Astrocyte (in vitro differentiated cells and primary cell): ENCODE measurements at places on chromosomes 4 and X. TPM values are rescaled to one million over a fixed set of nuclear protein-coding genes. Genes with fewer than 3 reads are reported as not detected.

- peaks cover 18% of the 10 kb centered on the region for H3K27me3 ChIP-seq
- DNase-seq, result peak; percentile 21
- H3K27ac ChIP-seq, result no peak overlapping the region
- no peaks in the 10 kb centered on the region for H3K36me3 ChIP-seq
- peak overlapping the region; percentile 78 for H3K4me3 ChIP-seq
Measured at GRCh38 chr4:167233685-167234315, 494 bp downstream of the SPOCK3 start.

- H3K4me1 ChIP-seq, result no peaks in the 10 kb centered on the region
- no peak overlapping the region for H3K4me3 ChIP-seq
- no peaks in the 10 kb centered on the region for H3K36me3 ChIP-seq
- no peak overlapping the region for H3K27ac ChIP-seq
- H3K27me3 ChIP-seq, result peaks cover 15% of the 10 kb centered on the region
Measured at GRCh38 chr4:15769202-15769601, 8.9 kb upstream of the CD38 start.

DNA sequence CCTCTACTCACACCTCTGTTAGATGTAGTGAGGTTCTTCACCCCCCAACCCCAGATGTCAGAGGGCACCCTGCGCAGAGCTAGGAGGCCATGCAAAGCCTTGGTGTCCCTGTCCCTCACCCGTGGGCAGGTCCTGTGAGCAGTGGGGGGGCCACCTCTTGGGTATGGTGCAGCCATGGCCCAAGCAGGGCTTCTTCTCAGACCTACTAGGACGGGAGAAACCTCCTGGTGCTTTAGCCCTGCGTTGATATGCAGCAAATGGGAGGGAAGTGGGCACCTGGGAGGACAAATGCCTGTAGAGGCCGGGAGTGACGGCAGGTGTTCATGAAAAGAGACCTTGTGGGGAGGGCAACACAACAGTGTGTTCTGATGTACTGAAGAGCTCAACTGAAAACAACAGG, 38.5 kb upstream of the MSANTD1 start:
- H3K4me1 ChIP-seq, result no peaks in the 10 kb centered on the region
- peaks cover 47% of the 10 kb centered on the region for H3K36me3 ChIP-seq

- no peak overlapping the region for H3K27ac ChIP-seq
- H3K36me3 ChIP-seq, result no peaks in the 10 kb centered on the region
- H3K4me1 ChIP-seq, result peaks cover 11% of the 10 kb centered on the region
- DNase-seq, result peak; percentile 31
Measured at GRCh38 chr4:102139932-102140331, 205.3 kb downstream of the SLC39A8 start.

DNA sequence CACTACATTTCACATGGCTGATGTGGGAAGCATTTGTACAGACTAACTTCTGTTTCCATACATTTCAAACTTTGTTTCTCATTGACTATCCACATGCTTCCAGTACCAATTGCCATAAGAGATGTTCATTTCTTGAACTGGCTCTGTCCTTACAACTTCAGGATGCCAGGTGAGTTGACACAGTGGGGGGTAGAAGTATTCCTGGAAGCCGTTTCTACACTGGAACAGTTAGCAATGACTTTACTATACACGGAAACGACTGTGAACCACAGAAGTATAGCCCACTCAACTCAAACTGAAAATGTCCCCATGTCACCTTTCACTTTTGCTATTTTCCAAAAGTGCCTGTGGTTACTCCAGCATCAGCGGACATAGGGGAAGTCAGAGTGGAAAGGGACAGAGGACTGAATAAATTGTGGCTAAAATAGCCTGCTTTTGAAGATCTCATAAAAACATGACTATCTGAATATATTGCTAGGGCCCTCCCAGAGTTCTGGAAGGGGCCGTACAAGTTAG, 38.0 kb upstream of the DSPP start:
- no peaks in the 10 kb centered on the region for H3K27me3 ChIP-seq
- no peaks in the 10 kb centered on the region for H3K36me3 ChIP-seq
- no peak for DNase-seq
- H3K27ac ChIP-seq, result no peak overlapping the region

- peaks cover 12% of the 10 kb centered on the region for H3K4me1 ChIP-seq
- no peak overlapping the region for H3K27ac ChIP-seq
- no peaks in the 10 kb centered on the region for H3K36me3 ChIP-seq
- H3K4me3 ChIP-seq, result no peak overlapping the region
Measured at GRCh38 chr4:153763404-153763803, 3.6 kb upstream of the RNF175 start.

- H3K27me3 ChIP-seq, result no peaks in the 10 kb centered on the region
- no peak overlapping the region for H3K27ac ChIP-seq
- H3K4me1 ChIP-seq, result no peaks in the 10 kb centered on the region
Measured at GRCh38 chrX:97452283-97452682, 568.6 kb downstream of the RPA4 start.

- H3K27me3 ChIP-seq, result no peaks in the 10 kb centered on the region
- H3K4me1 ChIP-seq, result no peaks in the 10 kb centered on the region
- H3K27ac ChIP-seq, result no peak overlapping the region
- H3K36me3 ChIP-seq, result no peaks in the 10 kb centered on the region
- DNase-seq, result no peak
Measured at GRCh38 chr4:38775326-38775725, 7.5 kb downstream of the TLR10 start.

DNA sequence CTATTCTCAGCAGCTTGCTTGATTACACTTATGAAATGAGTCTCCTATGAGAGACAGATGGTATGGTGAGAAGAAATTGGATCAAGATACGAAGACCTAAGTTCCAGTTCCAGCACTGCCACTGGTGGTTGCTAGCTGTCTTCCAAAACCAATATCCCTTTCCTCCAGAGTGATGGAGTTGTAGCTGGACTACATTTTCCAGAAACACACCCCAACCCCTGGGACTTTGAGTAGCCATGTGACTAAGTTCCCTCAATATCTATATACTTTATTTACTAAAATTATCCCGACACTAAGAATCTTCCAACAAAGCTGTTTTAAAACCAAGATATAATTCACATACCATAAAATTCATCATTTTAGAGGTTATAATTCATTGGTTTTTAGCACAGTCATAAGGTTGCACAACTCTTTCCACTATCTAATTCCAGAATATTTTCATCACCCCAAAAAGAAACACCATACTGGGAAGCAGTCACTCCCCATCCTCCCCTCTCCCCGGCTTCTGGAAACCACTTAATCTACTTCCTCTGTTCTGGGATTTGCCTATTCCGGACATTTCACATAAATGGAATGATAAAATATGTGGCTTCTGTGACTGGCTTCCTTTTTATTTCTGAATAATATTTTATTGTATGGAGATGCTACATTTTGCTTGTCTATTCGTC, 118.0 kb downstream of the MANBA start:
- H3K4me1 ChIP-seq, result peaks cover 18% of the 10 kb centered on the region
- no peak overlapping the region for H3K4me3 ChIP-seq
- DNase-seq, result peak; percentile 63
- H3K27ac ChIP-seq, result no peak overlapping the region

DNA sequence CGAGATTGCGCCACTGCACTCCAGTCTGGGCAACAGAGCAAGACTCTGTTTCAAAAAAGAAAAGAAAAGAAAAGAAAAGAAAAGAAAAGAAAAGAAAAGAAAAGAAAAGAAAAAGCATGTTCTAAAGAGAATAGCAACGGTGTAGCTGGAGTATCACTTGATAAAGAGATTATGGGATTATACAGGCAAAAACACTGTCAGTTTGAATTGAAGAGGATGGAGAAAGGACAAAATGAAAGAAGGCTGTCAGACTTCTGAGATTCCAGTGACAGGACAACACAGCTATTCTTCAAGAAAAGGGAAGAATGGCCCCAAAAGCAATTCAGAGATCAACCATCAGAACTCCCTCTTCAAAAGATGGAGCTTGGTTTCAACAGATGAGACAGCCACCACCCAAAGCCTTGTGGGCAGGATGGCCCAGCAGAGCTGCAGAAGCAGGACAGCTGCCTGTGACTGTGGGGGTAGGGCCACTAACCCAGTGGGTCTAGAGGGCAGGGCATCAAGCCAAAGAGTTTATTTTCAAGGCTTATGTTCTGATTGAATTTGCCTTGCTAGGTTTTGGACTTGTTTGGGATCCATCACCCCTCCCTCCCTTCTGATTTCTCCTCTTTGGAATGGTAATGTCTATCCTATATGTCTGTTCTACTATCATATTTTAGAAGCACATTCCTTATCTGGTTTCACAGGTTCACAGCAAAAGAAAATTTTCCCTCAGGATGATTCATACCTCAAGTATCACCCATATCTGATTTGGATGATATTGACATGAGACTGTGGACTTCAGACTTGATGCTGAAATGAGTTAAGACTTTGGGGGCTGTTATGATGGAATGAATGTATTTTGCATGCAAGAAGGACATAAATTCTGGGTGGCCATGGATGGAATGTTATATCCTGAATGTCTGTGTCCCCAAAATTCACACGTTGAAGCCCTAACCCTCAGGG, 17.5 kb downstream of the RFC1 start:
- H3K36me3 ChIP-seq, result peaks cover 10% of the 10 kb centered on the region
- no peak overlapping the region for H3K4me3 ChIP-seq
- H3K27me3 ChIP-seq, result no peaks in the 10 kb centered on the region
- peaks cover 3% of the 10 kb centered on the region for H3K4me1 ChIP-seq
- DNase-seq, result peak; percentile 63

DNA sequence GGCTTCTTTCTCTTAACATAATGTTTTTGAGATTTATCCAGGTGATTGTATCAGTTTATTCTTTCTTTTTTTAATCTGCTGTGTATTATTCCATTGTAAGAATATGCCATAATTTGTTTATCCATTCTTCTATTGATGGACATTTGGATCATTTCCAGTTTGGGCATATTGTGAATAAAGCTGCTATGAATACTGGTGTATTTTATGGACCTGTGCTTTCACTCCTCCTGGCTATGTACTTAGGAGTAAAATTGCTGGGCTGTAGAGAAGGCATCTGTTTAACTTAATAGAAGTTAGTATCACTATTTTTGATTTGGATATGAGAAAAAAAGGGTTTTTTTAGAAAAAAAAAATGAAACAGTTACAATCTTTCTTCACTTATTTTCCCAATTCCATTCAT, 50.0 kb upstream of the FAM9C start:
- H3K27me3 ChIP-seq, result no peaks in the 10 kb centered on the region
- no peak overlapping the region for H3K4me3 ChIP-seq
- DNase-seq, result no peak
- peaks cover 4% of the 10 kb centered on the region for H3K4me1 ChIP-seq

Gene MAGED4
- total RNA-seq, result 96.3 and 129 TPM in 2 replicates

Gene OPHN1
- 3.7 and 5.1 TPM in 2 replicates for total RNA-seq

Gene DCUN1D4
- 57.4 and 59.0 TPM in 2 replicates for total RNA-seq
